ENCODE measurements at places on chromosomes 4 and X. TPM values are rescaled to one million over a fixed set of nuclear protein-coding genes. Genes with fewer than 3 reads are reported as not detected.

The TRPC5OS gene
- not detected for total RNA-seq

The NFKB1 gene
- 35.8 TPM for total RNA-seq

The NEIL3 gene
- total RNA-seq = 0.95 TPM

The CFAP99 gene
- total RNA-seq = not detected

The EREG gene
- not detected for total RNA-seq

The SMIM14 gene
- total RNA-seq = 60.7 TPM

The ACE2 gene
- total RNA-seq = 50.4 TPM

The MAGEC2 gene
- not detected for total RNA-seq

The SMIM10 gene
- total RNA-seq = not detected

The WAS gene
- total RNA-seq = 13.1 TPM

The WWC2 gene
- 9.2 TPM for total RNA-seq

The BEX1 gene
- total RNA-seq = 3.3 TPM

The MAGEC1 gene
- not detected for total RNA-seq

The RAB40A gene
- not detected for total RNA-seq

The IQSEC2 gene
- 48.2 TPM for total RNA-seq

The ZBTB49 gene
- total RNA-seq = 7.0 TPM

The CFP gene
- 2.6 TPM for total RNA-seq

The PDCL2 gene
- total RNA-seq = not detected

The SLC30A9 gene
- 53.2 TPM for total RNA-seq

The GBA3 gene
- total RNA-seq = 66.1 TPM

The ARAF gene
- 62.1 TPM for total RNA-seq

The TMA16 gene
- 10.7 TPM for total RNA-seq

The DNASE1L1 gene
- 32.1 TPM for total RNA-seq

The CT45A10 gene
- total RNA-seq = not detected

The PNMA6A gene
- total RNA-seq = not detected

The TCEAL6 gene
- total RNA-seq = not detected

The HDAC8 gene
- 12.1 TPM for total RNA-seq

The MAOB gene
- 13.8 TPM for total RNA-seq

The PSAPL1 gene
- not detected for total RNA-seq

The ADGRG4 gene
- not detected for total RNA-seq

All from transverse colon (tissue), 4 donors.